NCI-H2081 treated with DMSO at 0.1 percent for 48 hours (cell line): ENCODE measurements at places on chromosomes 5 and 9.

- DNase-seq: no peak
Observed at GRCh38 chr5:135065306-135066265, 31.6 kb upstream of the PITX1 start.

DNA sequence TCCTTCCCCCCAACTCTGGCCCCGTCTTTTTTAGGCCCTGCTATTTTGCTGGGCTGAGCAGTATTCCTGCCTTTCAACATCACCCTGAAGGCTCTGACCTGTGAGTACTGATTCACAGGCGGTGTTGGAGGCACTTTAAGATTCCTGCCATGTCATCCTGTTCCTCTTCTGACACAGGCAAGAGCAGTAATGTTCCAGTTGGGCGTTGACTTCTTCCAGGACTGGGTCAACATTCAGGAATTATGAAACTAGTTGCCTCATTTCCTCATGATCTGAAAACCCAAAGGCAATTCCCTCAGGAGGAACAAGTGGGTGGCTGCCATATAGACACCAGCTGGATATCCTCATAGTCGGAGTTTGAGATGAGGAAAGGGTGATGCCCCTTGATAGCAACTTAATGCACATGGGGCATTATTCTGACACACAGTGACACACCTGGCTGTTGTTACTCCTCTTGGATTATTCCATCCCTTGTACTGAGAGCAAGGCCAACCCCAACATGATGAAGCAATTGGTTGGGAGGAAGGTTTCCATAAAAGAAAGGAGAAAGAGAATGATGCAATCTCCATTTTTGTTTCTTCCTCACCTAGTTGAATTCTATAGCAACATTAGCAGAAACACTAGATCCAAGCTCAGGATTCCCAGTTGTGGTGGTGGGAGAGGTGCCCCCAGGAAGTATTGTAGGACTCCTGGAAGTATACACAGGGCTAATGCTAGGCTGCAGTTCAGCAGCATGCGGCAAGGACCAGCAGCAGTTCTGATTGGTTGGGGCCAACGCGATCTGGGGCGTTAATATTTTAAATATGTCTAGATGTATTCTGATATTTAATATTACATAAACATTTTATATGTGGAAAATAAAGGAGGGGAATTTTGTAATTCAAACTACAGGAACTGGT lies 19.6 kb upstream of the GLRX start:
- no peak for DNase-seq

DNA sequence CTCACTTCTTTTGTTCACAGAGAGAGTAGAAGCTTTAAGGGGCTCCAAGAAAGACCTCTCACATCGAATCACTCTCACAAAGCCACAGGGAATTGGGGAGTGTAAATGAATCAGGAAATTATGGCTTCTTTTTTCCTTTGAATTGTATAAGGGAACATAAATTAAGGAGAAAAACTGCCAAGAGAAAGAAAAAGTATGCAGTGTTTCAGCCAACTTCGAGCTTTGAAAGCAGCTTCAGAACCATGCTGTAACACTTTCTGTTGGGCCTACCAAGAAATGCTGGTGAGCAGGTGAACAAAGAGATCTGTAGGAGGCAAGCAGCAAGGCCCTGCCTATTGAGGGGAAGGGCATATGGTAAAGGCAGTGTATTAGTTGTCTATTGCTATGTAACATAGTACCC lies 33.4 kb upstream of the CTNNA1 start:
- DNase-seq: no peak

DNA sequence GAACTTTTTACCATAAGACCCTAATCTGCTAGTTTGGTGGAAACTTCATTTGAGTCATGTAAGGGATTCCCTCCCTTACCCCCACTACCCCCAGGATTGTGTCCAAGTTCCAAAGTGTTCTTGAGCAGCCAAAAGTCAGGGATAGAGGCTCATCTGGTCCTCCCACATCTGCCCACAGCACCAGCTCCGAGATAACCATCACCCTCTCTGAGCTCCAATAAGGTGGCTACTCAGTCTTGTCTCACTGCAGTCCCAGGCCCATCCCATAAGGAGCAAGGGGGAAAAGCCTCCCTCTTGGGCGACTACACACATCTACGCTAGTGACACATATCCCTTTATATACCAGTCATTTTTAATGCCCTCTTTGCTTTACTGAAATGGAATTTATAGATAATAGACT lies 12.0 kb upstream of the ENC1 start:
- DNase-seq: no peak

DNA sequence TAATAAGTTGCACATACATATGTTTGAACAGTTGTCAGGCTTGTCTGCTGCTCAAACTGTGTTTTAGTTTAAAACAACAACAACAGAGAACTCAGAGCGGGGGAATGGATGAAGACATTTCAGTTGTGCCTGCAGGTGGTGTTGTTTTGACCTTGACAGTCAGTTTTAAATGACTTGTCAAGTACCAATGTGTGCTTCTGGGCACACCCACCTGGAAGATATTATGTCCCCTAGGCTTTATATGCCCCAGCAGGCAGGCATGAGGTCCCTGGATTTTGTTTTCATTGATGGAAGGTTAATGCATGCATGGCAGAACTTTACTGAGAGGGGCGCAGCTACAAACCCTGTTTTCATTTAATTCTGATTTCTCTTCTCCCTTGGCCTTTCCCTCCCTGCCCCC lies 84.6 kb downstream of the AOPEP start:
- DNase-seq: no peak

- DNase-seq: no peak
Observed at GRCh38 chr9:2231829-2232228, 216.7 kb downstream of the SMARCA2 start.
